NAMALWA (cell line): ENCODE measurements at places on chromosomes 6 and 20.
A peak's percentile ranks its signal among the peaks of the same experiment; 100 is the strongest.

DNA sequence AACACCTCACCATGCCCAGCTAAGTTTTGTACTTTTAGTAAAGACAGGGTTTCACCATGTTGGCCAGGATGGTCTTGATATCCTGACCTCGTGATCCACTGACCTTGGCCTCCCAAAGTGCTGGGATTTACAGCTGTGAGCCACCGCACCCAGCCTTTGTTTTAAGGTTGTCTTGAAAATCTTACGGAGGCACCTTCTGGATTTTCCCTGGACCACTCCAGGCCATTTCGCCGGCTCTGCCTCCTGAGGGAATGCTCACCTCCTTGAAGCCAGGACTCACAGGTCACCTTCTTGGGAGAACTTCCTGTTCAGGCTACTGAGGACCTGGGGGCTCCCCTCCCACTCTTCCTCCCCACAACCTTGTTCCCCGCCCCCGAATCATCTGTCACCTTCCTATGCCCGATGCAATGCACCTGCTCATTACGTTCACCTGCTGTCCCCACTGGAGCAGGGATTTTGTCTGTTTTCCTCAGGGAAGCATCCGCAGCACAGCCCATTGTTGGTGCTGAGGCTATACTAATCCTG is 19.4 kb upstream of the RAET1L start:
- DNase-seq = no peak

- peak; percentile 61 for DNase-seq
These were observed 108.5 kb downstream of the LY86 start for GRCh38 chr6:6696867-6697531.

DNA sequence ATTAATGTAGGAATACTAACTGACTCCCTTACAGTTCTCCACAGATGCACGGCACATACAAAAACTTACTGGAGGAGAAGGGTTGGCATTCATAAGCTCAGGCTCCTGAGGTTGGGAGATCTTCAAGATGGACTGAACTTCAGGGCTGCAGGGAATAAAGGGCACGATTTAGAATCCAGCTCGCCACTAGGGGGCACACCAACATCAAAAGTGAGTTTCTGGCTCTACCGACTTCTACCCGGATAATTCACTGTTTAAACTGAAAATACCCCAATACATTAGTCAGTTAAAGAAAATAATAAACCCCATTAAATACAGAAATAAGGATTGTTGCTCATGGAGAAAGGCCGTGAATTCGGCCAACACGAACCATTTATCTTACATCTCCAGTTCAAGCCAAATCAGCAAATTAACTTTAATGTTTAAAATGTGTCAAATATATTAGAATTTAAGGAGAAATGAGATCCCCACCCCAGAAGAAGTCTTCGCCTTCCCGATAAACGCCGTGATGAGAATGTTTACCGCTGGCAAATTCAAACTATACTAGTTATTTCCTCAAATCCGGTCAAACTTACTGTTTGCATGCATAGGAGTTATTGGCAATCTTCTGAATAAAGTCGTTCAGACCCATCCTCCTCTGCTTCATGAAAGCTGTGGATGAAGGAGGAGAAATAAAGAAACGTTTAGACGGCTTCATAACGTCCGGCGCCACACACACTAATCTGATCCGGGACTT is 121.7 kb upstream of the SLC2A12 start:
- DNase-seq = peak; percentile 89

DNA sequence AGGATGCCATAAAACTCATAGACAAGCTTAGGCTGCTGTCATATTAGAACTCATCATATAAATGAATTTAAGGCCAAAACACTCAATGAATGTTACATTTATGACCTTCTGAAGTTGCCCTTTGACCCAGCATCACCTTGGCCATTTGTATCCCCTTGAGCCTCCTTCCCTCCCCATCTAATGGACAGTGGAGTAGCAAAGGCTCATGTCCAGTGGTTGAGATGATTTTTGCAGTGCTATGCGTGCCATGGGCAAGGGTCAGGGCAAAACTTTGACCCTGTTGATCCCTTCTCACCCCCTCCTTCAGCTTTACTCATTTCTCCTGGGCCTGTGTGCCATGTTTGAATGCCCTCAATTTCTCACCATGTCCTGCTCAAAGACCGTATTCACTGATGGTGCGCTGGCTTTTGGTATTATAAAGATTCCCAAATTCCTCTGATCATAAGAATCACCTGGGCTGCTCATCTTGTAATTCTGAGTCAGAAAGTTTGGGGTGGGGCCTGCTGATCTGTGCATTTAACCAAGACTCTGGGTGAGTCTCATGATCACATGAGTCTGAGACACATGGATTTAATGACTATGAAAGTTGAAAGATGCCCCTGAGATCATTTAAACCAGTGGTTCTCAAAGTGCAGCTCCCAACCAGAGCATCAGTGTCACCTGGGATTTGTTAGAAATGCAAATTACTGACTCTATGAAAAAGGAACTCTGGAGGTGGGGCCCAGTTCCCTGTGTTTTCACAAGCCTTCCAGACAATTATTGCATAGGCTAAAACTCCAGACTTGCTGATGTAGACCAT is 57.5 kb upstream of the IL20RA start:
- peak; percentile 11 for DNase-seq

DNA sequence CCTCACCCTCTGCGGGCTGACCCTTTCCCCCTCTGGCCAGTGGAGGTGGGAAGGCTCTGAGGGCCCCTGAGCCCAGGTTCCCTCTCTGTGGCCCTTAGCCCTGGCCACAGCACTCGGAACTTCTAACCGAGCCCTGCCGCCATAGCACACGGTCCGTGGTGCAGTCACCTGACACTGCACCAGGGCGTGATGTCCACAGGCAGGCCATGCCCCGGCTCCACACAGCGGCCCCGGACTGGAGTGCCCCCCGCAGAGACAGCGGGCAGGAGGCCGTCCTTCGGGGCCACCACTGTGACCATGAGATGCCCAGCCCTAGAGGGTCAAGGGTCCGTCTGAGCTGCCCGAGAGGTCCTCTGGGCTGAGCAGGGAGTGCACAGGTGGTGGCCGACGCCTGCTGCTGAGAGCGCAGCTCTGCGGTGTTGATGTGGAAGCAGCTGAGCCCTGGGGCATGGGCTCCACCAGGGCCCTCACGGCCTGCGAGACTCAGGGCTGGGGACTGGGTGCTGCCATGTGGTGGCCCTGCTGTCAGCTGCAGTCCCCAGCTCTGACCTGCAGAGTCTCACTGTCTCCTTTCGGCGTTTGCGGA is 11.2 kb upstream of the BHLHE23 start:
- no peak for DNase-seq

DNA sequence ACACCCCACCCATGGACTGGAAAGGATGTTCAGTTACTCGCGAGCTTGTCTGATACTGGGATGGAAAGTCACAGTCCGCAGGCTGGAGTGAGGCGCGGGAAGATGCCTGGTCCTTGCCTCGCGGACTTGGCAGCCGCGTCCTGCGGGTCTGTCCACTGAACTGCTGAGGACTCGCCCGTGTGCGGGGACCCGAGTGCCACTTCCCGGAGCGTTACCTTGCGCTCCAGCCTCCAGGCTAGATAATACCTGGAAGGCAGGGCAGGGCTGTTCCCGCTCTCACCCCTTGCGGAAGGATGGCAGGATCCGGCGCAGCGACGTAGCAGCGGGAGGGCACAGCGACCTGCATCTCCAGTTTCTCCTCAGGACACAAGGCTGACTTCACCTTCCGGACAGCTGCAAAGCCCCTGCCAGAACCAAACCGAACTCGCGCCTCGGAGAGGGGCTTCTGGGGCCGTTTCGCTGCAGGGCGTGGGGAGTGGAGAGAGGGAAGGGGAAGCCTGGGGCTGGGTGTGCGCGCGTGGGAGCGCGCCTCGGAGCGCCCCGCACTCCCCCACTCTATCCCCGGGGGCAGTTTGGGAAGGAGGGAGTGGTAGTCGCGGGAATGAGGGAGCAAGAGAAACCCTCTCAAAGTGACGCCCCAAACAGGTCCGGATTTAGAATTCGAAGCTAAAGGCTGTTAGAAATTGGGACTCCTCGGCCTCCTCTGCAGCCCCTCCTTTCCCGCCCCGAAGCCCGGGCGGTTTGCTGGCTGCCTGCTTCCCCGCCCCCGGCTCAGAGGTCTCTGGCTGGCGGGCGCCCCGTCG is at the start of gene KCNQ5:
Gene KCNQ5, plus strand, starts transcription at position 774 of the 803 bp plus-strand sequence.
- peak; percentile 54 for DNase-seq

- no peak for DNase-seq
These were observed 448.0 kb downstream of the TENT5A start for GRCh38 chr6:81304466-81304865.

GRCh38 chr20:15317546-15318232 is 980.3 kb upstream of the FLRT3 start:
- no peak for DNase-seq

GRCh38 chr6:74705451-74705850 is 500.4 kb downstream of the COL12A1 start:
- DNase-seq = no peak

- DNase-seq = no peak
These were observed 38.9 kb downstream of the RPP40 start for GRCh38 chr6:4964675-4965561.

DNA sequence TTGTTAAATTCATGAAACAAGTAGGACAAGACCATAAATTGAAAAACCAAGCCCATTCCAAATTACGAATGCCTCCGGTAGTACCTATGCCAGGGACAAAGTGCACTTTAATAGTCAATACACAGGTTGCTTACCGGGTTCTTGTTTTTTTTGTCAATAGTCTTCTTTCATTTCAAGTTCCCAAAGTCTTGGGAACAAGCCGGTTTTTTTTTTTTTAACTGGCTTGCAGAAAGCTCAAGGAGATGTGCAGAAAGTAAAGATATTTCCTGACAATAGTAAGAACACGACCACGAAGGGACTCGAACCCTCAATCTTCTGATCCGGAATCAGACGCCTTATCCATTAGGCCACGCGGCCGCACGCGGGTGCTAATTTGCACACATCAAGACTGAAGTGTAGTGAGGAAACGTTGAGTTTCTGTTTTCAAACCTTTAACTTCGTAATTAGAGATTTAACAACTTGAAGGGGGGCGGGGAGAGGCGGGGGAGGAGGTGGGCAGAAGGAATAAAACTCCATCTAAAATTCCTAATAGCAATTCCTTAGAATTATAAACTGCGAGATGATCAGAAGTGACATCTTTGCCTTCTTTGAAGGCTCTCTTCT is 181.0 kb downstream of the TRIM27 start:
- DNase-seq = peak; percentile 45

- no peak for DNase-seq
These were observed 319.6 kb upstream of the ARID1B start for GRCh38 chr6:156457601-156458000.

DNA sequence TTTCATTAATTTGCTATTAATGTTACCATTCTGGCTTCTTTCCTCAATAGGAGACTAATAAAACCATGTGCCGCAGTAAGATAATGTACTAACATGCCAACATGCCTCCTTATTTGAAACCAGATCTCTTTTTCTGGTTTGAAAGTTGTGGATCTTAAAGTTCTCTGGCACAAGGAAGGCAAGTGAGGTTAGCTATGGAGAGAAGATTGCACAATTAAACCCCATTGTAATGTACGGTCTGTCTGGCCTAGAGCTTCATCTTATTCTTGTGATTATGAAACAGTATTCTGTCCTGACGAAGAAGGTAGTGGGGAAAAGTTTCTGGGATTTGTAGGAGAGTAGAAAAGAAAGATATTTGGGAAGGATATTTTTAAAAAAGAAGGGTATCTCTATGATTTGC is 68.4 kb downstream of the EYA4 start:
- DNase-seq = no peak

DNA sequence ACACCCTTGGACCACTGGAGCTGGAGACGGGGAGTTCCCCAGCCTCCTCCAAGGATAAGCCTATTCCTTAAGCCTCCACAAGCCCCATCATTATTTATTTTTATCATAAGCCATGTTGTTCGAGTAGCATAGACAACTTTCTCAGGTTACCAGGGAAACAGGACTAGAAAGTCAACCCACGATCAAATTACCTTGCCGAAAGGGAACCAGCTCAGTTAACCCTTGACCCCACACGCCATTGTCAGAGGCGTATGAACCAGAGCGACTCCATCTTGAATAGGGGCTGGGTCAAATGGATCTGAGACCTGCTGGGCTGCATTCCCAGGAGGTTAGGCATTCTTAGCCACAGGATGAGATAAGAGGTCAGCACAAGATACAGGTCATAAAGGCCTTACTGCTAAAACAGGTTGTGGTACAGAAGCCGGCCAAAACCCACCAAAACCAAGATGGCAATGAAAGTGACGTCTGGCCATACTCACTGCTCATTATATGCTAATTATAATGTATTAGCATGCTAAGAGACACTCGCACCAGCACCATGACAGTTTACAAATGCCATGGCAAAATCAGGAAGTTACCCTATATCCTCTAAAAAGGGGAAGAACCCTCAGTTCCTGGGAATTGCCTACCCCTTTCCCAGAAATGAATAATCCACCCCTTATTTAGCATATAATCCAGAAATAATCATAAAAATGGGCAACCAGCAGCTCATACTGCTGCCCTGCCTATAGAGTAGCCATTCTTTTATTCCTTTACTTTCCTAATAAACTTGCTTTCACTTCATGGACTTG is 22.4 kb downstream of the SYNJ2 start:
- DNase-seq = no peak

DNA sequence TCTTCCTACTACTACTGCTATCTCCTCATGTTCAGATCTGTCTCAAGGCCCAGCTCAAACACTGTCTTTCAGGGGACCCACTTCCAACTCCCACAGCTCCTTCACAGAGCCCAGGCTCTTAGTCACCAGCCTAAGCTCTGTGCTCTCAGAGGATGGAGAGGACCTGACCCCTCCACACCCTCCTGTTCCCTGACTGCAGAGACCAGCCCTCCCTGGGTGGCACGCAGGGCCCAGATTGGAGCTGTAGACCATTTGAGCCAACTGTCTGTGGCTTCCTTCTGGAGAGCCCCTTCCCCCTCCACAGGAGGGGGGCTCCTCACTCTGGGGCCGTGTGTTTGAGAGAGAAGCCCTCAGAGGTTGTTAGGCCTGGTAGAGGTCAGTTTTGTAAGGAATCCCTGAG is 9.8 kb downstream of the SNPH start:
- DNase-seq = no peak

DNA sequence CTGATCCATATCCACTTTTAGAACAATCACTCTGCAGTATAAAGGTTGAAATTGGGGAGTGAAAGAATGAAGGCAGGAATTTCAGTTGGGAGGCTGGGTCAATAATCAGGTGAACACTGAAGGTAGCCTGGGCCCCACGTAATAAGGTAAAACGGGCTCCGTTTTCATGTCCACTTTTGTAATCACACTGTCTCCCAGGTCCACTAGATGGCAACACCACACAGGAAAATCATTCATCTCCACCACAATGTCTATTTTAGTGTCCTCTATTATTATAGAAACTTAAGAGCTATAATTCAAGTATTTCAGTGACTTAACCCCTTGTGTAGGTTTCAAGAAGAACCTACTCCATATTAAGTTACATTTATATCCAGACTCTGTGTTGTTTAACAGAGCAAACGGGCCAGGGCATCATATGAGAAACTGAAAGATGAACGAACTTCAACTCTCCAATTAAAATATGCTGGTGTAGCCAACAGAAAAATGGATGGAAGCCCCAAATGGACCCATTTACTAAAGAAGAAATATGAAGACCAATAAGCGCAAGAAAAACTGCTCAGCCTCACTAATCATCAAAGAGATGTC is 45.9 kb upstream of the MC3R start:
- peak; percentile 7 for DNase-seq

GRCh38 chr20:36672991-36673390 is 27.0 kb upstream of the SLA2 start:
- no peak for DNase-seq

GRCh38 chr6:142947714-142948480 is 2.9 kb upstream of the HIVEP2 start:
- peak; percentile 79 for DNase-seq
